ENCODE measurements at places on chromosomes 7 and 10.

GRCh38 chr7:82694022-82694421 lies 250.4 kb upstream of the CACNA2D1 start:
- no peak for DNase-seq

DNA sequence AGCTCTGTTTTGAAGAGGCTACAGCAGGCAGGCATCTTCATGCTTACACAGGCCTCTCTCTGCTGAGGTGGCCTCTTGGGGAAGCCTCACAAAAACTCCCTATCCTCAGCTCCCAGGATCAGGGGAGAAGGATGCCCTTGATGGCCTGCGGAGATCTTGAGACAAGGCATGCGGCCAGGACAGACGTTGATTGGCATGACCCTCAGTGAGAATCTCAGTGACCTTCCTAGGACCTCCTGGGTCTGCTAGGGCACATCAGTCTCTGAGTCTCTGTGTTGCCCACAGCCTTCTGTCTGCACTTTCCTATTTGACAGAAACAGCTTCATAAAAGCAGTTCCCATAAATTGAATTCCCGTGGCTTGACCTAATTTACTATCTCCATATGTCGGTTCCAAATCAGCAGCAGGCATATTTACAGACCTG lies 1005.8 kb upstream of the C7orf33 start:
- no peak for DNase-seq

DNA sequence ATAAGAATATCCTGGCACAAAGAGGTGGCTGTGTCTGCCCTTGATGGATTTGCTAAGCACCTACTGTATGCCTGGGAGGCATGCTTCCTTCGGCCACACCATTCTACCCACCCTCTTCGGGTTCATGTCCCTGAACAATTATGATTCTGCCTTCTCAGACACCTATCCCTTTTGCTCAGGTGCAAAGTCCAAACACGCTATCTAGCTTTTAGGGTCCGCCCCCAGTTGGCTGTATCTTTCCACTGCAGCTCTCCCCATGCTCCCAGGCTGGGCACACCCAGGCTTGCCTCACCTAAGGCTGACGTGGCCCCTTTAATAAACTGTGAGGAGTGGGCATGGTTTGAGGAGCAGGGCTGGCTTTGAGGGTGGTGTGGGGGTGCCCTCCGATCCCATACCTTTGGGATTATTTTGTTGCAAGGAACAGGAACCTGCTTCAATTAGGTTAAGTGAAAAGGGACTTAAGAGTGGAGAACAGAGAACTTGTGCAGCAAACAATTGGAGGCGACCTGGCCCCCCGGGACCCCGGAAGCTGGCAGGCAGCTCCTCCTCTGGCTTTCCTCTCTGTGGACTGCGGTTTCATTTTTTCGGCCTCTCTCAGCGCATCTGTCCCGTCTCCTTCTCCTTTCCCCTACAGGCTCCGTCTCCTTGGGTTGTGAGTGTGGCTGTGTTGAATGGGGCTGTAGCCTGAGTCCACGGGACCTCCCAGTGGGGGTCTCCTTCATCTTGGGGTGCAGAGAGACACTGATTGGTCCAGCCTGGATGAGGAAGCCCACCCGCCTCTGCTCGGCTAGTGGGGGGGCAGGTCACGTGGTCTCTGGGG lies 3.8 kb downstream of the CLIP2 start:
- DNase-seq, result no peak

DNA sequence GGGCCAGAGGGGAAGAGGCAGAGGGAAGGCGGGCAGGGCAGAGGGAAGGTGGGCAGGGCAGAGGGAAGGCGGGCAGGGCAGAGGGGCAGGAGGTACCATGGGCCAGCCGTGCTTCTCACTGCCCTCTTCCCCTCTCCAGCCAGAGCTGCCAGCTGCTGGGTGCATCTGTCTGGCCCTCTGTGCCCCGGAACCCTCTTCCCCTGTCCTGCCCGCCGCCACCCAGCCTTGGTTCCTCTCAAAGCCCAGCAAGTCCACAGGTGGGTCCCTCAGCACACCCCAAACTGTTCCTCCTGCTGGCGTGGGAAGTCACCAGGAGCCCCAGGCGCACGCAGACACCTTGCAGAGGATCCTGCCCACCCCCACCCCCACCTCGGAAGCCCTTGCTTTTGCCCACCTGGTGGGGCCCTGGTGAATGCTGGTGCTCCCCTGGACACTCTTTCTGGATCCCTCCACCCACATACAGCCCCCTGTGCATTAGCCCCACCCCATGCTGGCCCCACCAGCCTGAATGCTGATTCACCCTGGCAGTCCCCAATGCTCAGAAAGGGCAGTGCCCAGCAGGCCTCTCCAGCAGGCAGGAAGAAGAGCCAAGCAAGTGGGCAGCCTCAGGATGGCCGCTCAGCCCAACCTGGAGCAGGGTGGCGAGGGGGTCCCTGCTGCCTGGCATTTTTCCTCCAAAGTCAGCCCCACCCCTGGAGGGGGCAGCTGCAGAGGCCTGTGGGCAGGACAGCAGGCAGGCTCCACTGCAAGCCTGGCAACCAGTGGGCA lies 1.9 kb upstream of the PWWP2B start:
- no peak for DNase-seq

GRCh38 chr7:43391518-43391917 lies 191.4 kb upstream of the STK17A start:
- DNase-seq, result no peak

- no peak for DNase-seq
These were observed 125.0 kb downstream of the DNAJB6 start for GRCh38 chr7:157461573-157462418.

- DNase-seq, result no peak
These were observed 331.5 kb downstream of the PTEN start for GRCh38 chr10:88194961-88195367.

DNA sequence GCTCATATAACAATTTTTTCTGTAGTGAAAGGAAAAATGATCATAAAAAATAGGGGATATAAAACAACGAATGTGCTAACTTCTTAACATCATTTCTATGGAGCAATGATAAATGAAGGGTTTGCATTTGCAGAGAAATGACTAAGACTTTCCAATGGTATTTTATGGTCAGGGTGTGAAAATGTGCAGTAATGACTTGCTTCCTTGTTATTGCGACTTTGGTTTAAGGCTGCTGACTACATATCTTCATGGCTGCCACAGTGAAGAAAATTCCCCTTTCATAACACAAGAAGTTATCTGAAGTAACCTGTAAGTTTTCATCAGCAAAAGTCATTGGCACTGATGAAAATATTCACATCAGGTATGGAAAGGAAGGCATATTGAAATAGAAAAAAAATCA lies 166.1 kb upstream of the NRG3 start:
- DNase-seq, result no peak

DNA sequence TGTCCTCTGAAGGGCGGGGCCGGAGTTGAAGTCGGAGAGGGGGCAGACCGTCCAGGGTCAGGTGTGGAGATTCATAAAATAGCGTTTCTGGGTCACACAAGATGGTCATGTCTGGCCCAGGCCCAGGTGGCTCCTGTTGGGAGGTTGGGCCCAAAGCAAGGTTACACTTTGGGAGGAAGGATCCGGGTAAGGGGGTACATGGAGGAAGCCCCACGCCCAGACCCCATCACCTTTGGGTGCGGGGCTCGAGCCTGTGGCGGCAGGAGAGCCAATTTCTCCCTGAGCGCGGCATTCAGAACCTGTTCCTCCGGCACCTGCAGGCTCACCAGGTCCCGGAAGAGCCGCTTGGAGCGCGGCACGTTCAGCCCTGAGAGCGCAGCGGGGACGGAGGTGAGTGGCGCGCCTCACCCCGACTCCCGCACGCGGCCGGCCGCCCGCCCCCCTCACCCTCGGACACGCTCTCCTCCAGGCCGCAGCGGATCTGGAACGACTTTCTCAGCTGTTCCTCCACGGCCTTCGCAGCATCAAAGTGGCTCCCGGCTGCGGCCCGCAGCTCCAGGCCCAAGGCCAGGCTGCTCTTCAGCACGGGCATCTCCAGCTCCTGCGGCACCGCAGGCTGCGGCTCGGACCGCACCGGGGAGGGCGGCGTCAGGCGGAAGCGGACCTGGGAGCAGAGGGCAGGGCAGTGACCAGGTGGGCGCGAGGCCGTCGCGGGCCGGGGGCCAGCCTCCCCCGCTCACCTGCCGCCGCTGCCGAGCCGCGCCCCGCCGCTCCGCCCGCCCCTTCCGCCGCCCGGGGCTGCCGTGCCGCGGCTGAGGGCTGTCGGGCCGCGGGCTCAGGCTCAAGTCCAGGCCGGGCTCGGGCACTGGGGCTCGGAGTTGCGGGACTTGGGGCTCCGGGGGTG lies 644 bp downstream of the PPP1R35 start:
- no peak for DNase-seq

DNA sequence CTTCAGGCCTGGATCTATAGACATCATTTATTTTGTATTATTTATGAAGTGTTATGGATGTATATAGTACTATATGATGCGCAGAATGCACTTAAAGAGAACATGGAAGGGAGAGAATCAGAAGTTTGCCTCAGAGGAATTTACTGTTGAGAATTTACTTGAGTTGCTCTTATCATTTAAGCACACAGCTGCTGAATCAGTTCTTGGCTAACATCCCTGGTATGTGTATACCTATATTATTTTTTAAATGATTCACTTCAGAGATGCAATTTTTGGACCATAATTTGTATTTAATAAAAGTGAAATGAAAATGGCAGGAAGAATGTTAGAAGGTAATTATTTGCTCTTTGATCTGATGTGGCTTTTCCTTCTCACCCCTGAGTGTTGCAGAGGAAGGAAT lies 191.6 kb downstream of the BICC1 start:
- no peak for DNase-seq

DNA sequence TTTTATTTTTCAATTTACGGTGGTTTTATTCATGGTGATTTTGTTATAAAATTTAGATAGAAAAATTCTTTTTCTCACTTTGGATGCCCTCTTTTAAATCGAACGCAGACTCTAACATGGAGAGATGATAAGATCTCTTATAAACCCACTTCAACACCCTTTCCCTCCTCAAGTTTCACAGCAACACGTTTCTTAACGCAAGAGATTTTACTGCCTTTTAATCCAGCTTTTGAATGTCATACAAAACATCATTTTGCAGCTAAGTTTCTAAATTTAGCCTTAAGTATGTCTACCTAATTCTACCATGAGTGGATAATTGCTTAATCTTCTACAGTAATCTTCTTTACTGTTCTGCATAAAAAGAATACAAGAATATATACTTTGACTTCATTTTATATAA lies 70.0 kb downstream of the SEMA3C start:
- DNase-seq, result no peak

- no peak for DNase-seq
These were observed 884 bp downstream of the RINT1 start for GRCh38 chr7:105532709-105533460.

DNA sequence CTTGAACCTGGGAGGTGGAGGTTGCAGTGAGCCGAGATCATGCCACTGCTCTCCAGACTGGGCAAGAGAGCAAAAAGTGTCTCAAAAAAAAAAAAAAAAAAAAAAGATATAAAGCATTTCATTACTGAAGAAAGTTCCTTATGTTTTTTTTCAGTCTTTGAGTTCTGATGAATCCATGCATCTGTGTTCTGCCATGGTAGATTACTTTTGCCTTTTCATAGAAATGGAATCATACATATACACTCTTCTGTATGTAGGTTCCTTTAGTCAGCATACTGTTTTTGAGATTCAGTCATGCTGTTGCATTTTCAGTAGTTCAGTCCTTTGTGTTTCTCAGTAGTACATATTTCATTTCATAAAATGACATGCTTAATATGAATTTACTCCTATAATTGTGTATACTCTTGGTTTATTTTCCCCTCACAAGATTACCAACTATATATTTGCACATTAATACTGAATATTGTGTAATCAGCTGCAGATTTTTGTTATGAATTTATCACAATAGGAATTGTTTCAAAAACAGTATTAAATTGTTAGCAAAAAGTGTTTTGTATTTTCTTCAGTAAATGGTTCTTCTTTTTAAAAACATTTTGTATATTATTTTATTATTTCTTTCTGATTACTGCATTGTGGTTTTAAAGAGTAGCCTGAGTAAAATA lies 2.8 kb upstream of the ZNF777 start:
- DNase-seq, result no peak

DNA sequence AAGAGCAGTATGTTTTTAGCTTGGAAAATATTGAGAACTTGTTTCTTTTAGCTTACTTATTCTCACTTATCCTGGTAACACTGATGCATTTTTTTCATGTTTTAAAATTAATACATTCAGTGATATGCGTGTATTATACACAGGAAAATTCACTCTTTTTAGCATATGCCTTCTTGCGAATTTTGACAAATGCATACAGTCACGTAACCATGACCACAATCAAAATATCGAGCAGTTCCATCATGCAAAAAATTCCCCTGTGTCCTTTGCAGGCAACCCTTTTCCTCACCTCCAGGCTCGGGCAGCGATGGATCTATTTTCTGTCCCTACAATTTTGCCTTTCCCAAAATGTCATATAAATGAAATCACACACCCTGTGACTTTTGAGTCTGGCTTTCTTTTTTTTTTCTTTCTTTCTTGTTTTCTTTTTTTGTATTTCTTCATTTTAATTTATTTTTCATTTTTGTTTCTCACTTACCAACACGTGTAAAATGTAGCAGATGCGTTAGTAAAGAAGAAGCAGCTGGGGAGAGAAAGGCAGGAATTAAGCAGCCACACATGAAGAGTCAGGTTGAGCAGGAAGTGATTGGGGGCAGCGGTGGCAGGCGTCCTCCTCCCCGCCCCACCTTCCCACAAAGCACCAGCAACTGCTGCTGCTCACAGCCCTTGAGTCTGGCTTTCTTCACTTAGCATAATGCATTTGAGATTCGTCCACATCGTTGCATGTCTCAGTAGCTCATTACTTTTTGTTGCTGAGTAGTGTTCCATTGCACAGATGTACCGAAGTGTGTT lies 29.9 kb downstream of the ADRB1 start:
- no peak for DNase-seq

DNA sequence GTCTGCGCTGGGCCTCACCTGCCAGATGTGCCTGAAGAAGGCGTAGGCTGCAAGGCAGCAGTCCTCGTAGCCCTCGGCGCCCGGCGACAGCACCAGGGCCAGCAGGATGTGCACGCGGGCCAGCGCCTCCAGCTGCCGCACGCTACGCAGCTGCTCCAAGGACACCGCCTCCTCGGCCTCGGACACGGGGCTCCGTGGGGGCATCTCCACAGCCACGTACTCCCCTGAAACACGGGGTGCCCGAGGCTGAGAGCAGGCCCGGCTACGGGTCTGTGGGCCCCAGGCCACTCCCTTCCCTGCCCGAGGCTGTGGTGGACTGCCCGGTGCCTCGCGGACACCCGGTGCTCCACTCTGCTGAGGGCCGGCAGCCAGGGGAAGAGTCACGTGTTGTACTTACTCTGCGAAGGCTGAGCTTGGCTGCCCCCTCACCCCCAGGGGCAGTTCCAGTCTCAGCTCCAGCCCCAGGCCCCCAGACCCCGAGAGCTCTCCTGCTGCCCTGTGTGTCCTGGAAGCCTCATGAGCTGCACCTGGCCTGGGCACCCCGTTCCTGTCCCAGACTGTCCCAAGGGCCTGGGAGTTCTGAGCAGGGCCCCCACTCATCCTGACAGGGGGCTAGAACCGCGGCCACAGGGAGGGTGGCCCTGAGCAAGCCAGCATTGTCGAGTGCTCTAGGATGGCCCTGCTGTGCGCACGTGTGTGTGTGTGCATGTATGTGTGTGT lies 62.8 kb downstream of the CFAP46 start:
- no peak for DNase-seq

GRCh38 chr7:131586259-131586658 lies 29.8 kb upstream of the PODXL start:
- DNase-seq, result no peak

Measured in stimulated activated CD8-positive, alpha-beta memory T cell treated with anti-CD3 and anti-CD28 coated beads, Interleukin-7, amount 100 ng/mL, for 1 hour (primary cell).